ENCODE measurements at places on chromosomes 6 and 20. TPM values are rescaled to one million over a fixed set of nuclear protein-coding genes. Genes with fewer than 3 reads are reported as not detected.

C6orf89 gene
- total RNA-seq: 38.9 TPM

MLIP gene
- not detected for total RNA-seq

GRCh38 chr6:7647504-7647903, 57.5 kb downstream of the SNRNP48 start:
- DNase-seq: no peak

DNA sequence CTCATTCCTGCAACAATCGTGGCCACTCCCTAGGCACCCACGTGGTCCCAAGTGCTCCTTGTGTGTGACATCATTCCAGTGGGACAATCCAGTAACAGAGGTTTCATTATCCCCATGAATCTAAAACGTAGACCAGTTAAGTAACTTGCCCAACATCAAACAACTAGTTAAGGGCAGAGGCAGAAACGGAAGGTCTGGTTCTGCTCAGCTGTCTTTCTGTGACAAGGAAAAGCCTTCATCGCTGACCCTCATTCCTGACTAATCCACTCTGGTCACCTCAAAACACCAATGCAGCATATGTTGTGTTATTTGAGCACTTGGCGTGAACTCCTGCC, 261.4 kb upstream of the JARID2 start:
- DNase-seq: peak; percentile 71

GRCh38 chr6:3965071-3965718, 113.7 kb downstream of the FAM217A start:
- DNase-seq: peak; percentile 63
